Activated T-helper 1 cell treated with anti-CD3 and anti-CD28 coated beads, Interleukin-12 subunit alpha, Interleukin-12 subunit beta, Interleukin-2, Interleukin-4 antibody, amounts not matched to agents 30 ng/mL and 10 ng/mL and 1 ng/mL, durations not matched to agents 14 hours and 24 hours and 36 hours (primary cell): ENCODE measurements at places on chromosomes 1 and 21. TPM values are rescaled to one million over a fixed set of nuclear protein-coding genes. Genes with fewer than 3 reads are reported as not detected.

IFNLR1 gene
- total RNA-seq, result 2.2 and 3.1 TPM in 2 replicates

ARID4B gene
- 58.7 and 66.6 TPM in 2 replicates for total RNA-seq

RBP7 gene
- total RNA-seq, result not detected in 2 replicates

IL22RA1 gene
- not detected in 2 replicates for total RNA-seq

S100A7A gene
- total RNA-seq, result not detected in 2 replicates

LRRC39 gene
- total RNA-seq, result 0.36 and 1.0 TPM in 2 replicates

LDLRAD2 gene
- not detected in 2 replicates for total RNA-seq

SELL gene
- total RNA-seq, result 115 and 117 TPM in 2 replicates

PCAT6 gene
- total RNA-seq, result 1.1 and 1.7 TPM in 2 replicates

RHCE gene
- total RNA-seq, result 0.17 TPM in 1 of 2 replicates, not detected in the other

OR2M3 gene
- not detected in 2 replicates for total RNA-seq

LYPD8 gene
- total RNA-seq, result not detected in 2 replicates

SLC5A9 gene
- total RNA-seq, result not detected in 2 replicates

LCE1B gene
- not detected in 2 replicates for total RNA-seq

CHI3L2 gene
- total RNA-seq, result 2.8 and 4.0 TPM in 2 replicates

CNKSR1 gene
- total RNA-seq, result 4.2 and 4.7 TPM in 2 replicates

ANGPTL3 gene
- total RNA-seq, result not detected in 2 replicates

OR2T29 gene
- not detected in 2 replicates for total RNA-seq

AMIGO1 gene
- total RNA-seq, result 1.2 TPM in 2 replicates

NTMT2 gene
- not detected in 2 replicates for total RNA-seq

TOMM20 gene
- total RNA-seq, result 112 and 137 TPM in 2 replicates

SPATA21 gene
- not detected in 2 replicates for total RNA-seq

TESK2 gene
- total RNA-seq, result 1.4 and 1.6 TPM in 2 replicates

OR2L8 gene
- total RNA-seq, result 0.21 TPM in 1 of 2 replicates, not detected in the other

AMY1B gene
- not detected in 2 replicates for total RNA-seq

RGL1 gene
- total RNA-seq, result 2.7 and 2.8 TPM in 2 replicates

CADM3 gene
- total RNA-seq, result not detected in 2 replicates

GBP7 gene
- not detected in 2 replicates for total RNA-seq

LINGO4 gene
- total RNA-seq, result 0.07 and 0.10 TPM in 2 replicates

MXRA8 gene
- 0.18 and 0.20 TPM in 2 replicates for total RNA-seq

LYPLAL1 gene
- 18.4 and 19.1 TPM in 2 replicates for total RNA-seq

CFHR2 gene
- total RNA-seq, result not detected in 2 replicates

SPRR2F gene
- not detected in 2 replicates for total RNA-seq

NUDT4B gene
- 0.66 and 1.2 TPM in 2 replicates for total RNA-seq

OLIG2 gene
- not detected in 2 replicates for total RNA-seq

EPHA8 gene
- not detected in 2 replicates for total RNA-seq

KRTAP20-3 gene
- not detected in 2 replicates for total RNA-seq

IL10RB gene
- total RNA-seq, result 20.5 and 21.4 TPM in 2 replicates

SPRR3 gene
- total RNA-seq, result not detected in 2 replicates

SLC9C2 gene
- total RNA-seq, result not detected in 2 replicates

UTS2 gene
- not detected in 2 replicates for total RNA-seq

TMPRSS3 gene
- 33.7 and 41.3 TPM in 2 replicates for total RNA-seq

GJA9 gene
- total RNA-seq, result not detected in 2 replicates

ERG gene
- total RNA-seq, result not detected in 2 replicates

TRIM17 gene
- 1.4 and 1.7 TPM in 2 replicates for total RNA-seq

ESPN gene
- total RNA-seq, result 1.2 and 1.8 TPM in 2 replicates

SLAMF7 gene
- total RNA-seq, result 43.7 and 53.6 TPM in 2 replicates

OVAAL gene
- not detected in 2 replicates for total RNA-seq

FCRL1 gene
- total RNA-seq, result not detected in 2 replicates

OR14K1 gene
- total RNA-seq, result not detected in 2 replicates

RNU1-4 gene
- total RNA-seq, result 2,178 and 3,041 TPM in 2 replicates

PRKAA2 gene
- not detected in 2 replicates for total RNA-seq
